ENCODE measurements at places on chromosomes 4 and X. TPM values are rescaled to one million over a fixed set of nuclear protein-coding genes. Genes with fewer than 3 reads are reported as not detected.
A peak's percentile ranks its signal among the peaks of the same experiment; 100 is the strongest.

The KDR gene
- total RNA-seq: 102 TPM

DNA sequence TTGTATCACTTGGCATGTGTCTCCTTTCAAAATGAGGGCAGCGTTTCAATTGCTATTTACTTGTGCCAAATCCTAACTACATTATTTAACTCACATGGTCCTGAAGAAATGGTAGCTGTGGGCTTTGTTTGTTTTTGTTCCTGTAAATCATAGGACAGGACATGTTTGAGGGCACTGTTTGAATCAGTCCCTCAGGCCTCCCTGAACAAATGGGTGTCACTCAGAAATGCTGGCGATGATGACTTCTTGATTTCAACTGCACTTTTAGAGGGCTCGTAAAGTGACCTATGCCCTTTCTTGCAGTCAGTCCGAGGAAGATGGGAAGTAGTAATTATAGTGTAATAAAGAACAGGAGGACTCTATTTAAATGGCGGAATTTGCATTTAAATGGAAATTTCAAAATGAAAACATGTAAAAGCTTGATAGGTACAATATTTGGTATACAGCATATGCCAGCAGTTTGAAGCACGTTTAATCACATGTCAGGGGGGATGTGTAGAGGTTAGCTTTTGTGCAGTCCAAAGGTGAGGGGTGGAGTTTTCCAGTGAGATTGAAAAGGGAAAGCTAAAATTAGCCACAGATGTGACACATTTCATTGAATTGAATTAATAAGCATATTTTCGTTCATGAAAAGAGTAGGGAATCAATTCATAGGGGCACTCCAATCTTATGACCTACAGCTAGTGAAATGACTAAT, 1958.7 kb upstream of the IGFBP7 start:
- no peak overlapping the region for H3K4me3 ChIP-seq
- DNase-seq: no peak
- no peaks in the 10 kb centered on the region for H3K36me3 ChIP-seq
- no peak overlapping the region for H3K27ac ChIP-seq
- H3K27me3 ChIP-seq: no peaks in the 10 kb centered on the region
- H3K4me1 ChIP-seq: no peaks in the 10 kb centered on the region

DNA sequence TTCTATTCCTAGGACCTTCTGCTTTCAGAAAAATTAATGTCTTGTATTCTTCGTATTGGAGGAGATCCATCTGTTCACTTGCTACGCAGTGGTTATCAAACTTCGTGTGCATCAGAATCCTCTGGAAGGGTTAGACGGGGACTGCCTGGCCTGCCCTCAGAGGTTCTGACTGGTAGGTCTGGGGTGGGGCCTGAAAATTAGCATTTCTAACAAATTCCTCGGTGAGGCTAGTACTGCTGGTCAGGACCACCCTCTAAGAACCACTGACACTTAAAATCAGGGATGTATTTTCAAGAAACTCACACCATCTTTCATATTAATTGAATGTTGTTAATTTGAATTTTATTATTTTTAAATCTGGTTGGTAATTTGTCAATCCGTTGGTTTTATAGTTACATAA, 63.0 kb downstream of the MAPK10 start:
- DNase-seq: peak; percentile 57
- no peak overlapping the region for H3K27ac ChIP-seq
- H3K4me3 ChIP-seq: no peak overlapping the region
- H3K27me3 ChIP-seq: no peaks in the 10 kb centered on the region

GRCh38 chrX:15864023-15864422, 9.4 kb upstream of the AP1S2 start:
- H3K4me1 ChIP-seq: no peaks in the 10 kb centered on the region
- H3K27me3 ChIP-seq: no peaks in the 10 kb centered on the region
- no peak overlapping the region for H3K27ac ChIP-seq
- no peaks in the 10 kb centered on the region for H3K36me3 ChIP-seq
- DNase-seq: no peak
- H3K4me3 ChIP-seq: no peak overlapping the region

- no peak overlapping the region for H3K4me3 ChIP-seq
- H3K4me1 ChIP-seq: peaks cover 3% of the 10 kb centered on the region
- no peak overlapping the region for H3K27ac ChIP-seq
- H3K36me3 ChIP-seq: no peaks in the 10 kb centered on the region
- H3K27me3 ChIP-seq: no peaks in the 10 kb centered on the region
Observed at GRCh38 chr4:24668956-24669355, 84.6 kb upstream of the DHX15 start.
